GM23338 (cell line): ENCODE measurements at places on chromosomes 13 and 19. TPM values are rescaled to one million over a fixed set of nuclear protein-coding genes. Genes with fewer than 3 reads are reported as not detected.

- no peak for DNase-seq
Observed at GRCh38 chr13:51231456-51231855, 9.3 kb downstream of the FAM124A start.

GRCh38 chr13:36211567-36211966 is 2.8 kb downstream of the SOHLH2 start:
- DNase-seq, result no peak

- DNase-seq, result peak; percentile 19
Observed at GRCh38 chr13:85665286-85665685, 133.9 kb downstream of the SLITRK6 start.

MAP2K2 gene
- 140 and 151 TPM in 2 replicates for total RNA-seq

GRCh38 chr19:42440357-42441048 is 2.2 kb downstream of the CXCL17 start:
- DNase-seq, result peak; percentile 91

PEX11G gene
- total RNA-seq, result 1.2 and 2.2 TPM in 2 replicates

GRCh38 chr13:32845952-32846950 is 170.0 kb upstream of the KL start:
- DNase-seq, result peak; percentile 47

GPR4 gene
- 0.14 and 0.35 TPM in 2 replicates for total RNA-seq

GRCh38 chr19:2391118-2391725 is 31.2 kb downstream of the TMPRSS9 start:
- peak; percentile 79 for DNase-seq

JUNB gene
- total RNA-seq, result 16.0 and 20.2 TPM in 2 replicates

CYP4F2 gene
- not detected in 2 replicates for total RNA-seq

PTPRH gene
- 0.12 and 2.1 TPM in 2 replicates for total RNA-seq

GRCh38 chr13:55497486-55497885 is 1643.2 kb upstream of the PRR20A start:
- peak; percentile 8 for DNase-seq

- peak; percentile 40 for DNase-seq
Observed at GRCh38 chr19:13097463-13098258, 5.0 kb downstream of the LYL1 start.

DNA sequence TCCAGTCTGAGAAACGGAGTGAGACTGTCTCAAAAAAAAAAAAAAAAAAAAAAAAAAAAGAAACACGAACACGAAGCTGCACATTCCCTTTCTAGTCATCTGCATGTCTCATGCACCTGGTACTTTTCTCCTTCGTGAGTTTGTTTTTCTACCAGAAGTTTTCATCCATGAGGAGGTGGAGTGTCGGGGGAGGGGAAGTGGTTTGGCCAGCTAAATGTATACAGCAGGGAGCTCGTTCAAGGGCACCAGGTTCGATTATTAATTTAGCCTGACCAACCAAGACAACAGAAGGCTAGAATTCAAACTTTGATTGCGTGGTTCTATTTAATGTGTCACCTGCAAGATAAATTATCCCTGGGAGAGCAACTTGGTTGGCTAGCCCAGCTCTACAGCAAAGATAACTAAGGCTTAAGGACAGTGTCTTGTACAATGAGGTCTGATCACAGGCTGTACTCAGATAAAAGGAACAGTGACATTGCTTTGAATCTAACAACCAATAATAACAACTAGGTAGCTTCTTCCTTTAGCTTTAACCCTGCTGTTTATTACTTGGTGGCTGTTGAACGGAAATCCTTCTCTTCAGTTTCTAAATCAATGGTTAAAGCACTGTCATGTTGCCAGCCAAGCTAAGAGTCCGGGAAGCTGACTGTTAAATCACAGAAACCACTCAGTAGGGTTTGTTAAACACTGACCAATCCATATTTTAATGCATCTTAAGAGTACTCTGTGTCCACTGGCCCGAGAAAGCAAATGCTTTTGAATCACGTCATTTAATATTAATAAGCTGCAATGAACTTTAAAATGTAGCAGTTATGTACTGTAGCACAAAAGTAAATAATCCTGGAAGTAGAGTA is 98.4 kb upstream of the STARD13 start:
- no peak for DNase-seq

DNA sequence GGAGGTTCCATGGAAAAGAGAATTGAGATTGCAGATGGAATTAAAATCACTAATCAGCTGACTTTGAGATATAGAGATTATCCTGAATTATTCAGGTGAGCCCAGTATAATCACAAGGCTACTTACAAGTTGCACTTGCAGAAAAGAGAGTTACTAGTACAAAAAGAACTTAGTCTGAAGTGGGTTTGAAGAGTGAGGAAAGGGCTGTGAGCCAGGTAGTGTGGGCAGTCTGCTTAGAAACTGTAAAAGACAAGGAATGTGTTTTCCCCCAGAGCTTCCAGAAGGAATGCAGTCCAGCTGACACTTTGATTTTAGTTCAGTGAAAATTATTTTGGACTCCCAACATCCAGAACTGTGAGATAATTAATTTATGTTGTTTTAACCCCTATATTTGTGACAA is 285.4 kb upstream of the GPC6 start:
- DNase-seq, result peak; percentile 4

- DNase-seq, result no peak
Observed at GRCh38 chr13:110700641-110701040, 5.3 kb downstream of the CARS2 start.

EDNRB gene
- 28.9 and 29.2 TPM in 2 replicates for total RNA-seq

DNA sequence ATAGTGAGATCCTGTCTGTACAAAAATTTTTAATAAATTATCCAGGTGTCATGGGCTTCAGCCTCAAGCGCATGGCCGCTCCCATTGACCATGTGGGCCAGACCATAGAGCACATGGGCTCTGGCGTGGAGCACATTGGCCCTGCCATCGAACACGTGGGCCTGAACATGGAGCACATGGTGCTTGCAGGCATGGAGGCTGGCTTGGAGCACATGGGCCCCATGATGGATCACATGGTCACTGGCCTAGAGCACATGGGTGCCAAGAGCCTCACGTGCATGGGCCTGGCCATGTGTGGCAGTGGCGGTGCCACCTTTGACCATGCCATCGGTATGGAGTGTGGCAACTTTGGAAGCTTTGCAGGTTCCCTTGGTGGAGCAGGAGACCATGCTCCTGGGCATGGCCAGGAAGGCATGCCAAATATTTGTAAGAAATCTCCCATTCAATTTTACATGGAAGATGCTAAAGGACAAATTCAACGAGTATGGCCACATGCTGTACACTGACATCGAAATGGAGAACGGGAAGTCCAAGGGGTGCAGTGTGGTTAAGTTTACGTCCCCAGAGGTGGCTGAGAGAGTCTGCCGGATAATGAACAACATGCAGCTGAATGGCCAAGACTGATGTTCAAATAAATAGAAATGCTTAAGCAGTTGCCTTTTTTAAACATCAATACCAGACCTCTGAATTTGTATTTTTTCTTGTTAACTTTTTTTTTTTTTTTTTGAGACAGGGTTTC is 21.3 kb upstream of the SLC1A5 start:
- no peak for DNase-seq

GRCh38 chr19:6056801-6057650 is 53.3 kb downstream of the RFX2 start:
- DNase-seq, result peak; percentile 68

CEACAM7 gene
- total RNA-seq, result 0.24 and 0.50 TPM in 2 replicates

NLRP7 gene
- 1.8 and 2.2 TPM in 2 replicates for total RNA-seq

CEACAM5 gene
- not detected in 2 replicates for total RNA-seq

DNA sequence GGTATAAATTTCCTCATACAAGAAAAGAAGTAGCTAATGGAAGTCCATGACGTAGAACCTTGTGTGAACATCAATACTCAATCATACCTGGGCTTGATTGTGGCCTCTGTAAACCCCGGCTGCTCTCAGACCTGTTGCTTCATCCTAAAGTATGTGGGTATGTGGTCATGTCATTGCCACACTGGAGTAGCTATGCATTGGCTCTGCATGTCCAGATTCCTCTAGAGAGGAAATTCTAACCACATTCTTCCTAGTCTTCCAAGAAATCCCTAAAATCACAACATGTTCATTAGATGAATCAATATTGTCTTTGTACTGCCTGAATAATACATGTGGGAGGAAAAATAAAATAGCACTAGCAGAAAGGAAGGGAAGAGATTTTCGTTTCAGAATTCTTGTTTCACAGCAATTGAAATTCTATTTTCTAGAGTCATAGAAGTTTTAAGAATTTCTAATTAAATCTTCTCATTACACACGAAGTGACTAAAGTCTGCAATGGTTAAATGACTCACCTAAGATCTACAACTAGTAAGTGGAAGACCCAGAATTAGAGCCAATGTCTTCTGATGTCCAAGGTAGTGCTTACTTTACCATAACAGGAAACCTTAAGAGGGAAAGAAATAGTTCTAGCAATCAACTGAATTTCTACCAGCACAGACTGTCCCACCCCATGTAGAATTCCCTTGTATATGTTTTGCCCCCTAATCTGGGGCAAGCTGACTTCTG is 28.0 kb downstream of the RXFP2 start:
- DNase-seq, result no peak

ONECUT3 gene
- total RNA-seq, result not detected in 2 replicates

GFY gene
- not detected in 2 replicates for total RNA-seq
